ENCODE measurements at places on chromosomes 12 and 14. TPM values are rescaled to one million over a fixed set of nuclear protein-coding genes. Genes with fewer than 3 reads are reported as not detected.

GRCh38 chr12:19779395-19780056 is 340.2 kb downstream of the AEBP2 start:
- DNase-seq, result no peak

GRCh38 chr12:91505006-91505405 is 322.4 kb upstream of the DCN start:
- no peak for DNase-seq

- no peak for DNase-seq
Measured at GRCh38 chr14:36505892-36506731, 13.9 kb downstream of the NKX2-1 start.

GRCh38 chr12:120687578-120688289 is 785 bp downstream of the MLEC start:
- DNase-seq, result peak; percentile 37

- no peak for DNase-seq
Measured at GRCh38 chr12:10169104-10169503, 2.8 kb downstream of the OLR1 start.

- no peak for DNase-seq
Measured at GRCh38 chr12:105713606-105714305, 383.3 kb downstream of the C12orf75 start.

- no peak for DNase-seq
Measured at GRCh38 chr14:91232052-91232451, 12.5 kb downstream of the GPR68 start.

GRCh38 chr14:31960039-31960438 is 117.1 kb upstream of the ARHGAP5 start:
- no peak for DNase-seq

- DNase-seq, result no peak
Measured at GRCh38 chr12:56545023-56545604, 23.5 kb downstream of the RBMS2 start.

GRCh38 chr12:118346895-118347294 is 25.8 kb downstream of the TAOK3 start:
- no peak for DNase-seq

GRCh38 chr14:103569408-103569807 is 6.6 kb downstream of the COA8 start:
- DNase-seq, result no peak

DNA sequence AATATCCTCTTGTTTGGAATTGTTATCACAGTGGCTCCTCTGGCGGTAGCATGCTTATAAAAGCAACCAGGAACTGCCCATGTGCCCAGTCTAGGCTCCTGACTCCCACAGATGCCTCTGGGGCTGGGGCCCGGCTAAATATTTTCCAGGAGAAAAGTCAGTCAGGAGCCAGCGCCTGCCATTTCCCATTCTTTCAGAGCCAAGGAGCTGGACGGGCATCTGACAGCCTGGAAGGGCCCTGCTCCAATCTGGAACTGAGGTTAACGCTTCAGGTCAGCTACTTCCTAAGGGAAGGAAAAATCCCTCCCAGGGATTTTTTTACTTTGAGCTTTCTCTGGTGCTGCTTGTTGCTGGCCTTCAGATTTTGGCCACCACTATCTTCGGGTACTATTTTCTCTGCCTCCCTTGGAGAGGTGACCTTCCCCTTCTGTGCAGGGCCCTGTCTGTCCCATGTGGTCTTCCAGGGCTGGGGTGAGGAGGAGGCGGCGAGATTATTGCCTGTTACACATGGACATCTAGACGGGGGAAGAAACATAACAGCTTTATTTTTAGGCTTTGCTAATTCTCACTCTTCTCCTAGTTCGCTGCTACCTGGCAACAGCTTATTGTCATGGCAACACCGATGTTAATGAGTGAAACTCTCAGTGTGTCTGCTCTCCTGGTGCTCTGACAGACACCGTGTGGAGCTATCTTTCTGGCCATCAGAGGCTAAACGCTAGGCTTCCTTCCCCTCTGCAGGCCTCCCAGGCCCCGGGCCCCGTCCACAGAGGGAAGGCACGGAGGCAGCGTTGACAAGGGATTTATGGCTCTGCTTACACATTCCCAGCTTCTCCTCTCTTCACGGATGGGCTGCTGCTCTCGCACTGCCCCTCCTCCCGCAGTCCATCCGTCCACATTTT is 160.4 kb downstream of the CACNA1C start:
- no peak for DNase-seq

GRCh38 chr14:77601846-77602619 is 14.4 kb downstream of the SPTLC2 start:
- no peak for DNase-seq

DNA sequence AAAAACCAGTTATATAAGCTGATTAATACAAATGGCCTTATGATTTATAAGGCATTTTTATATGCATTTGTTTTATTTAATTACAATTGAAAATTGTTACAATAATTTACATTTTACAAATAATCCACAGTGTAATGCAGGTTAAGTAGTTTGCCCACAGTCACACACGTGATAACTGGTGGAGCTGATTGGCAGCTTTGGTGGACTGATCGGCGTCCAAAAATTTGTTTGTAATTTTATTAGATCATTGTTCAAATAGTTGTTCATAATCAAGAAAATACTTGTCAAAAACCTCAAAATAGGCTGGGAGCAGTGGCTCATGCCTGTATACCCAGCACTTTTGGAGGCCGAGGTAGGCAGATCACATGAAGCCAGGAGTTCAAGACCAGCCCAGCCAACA is 59.7 kb downstream of the AEBP2 start:
- no peak for DNase-seq

- DNase-seq, result no peak
Measured at GRCh38 chr12:108691998-108692808, 39.1 kb downstream of the CORO1C start.

- no peak for DNase-seq
Measured at GRCh38 chr14:86505808-86506207, 975.9 kb downstream of the FLRT2 start.

DNA sequence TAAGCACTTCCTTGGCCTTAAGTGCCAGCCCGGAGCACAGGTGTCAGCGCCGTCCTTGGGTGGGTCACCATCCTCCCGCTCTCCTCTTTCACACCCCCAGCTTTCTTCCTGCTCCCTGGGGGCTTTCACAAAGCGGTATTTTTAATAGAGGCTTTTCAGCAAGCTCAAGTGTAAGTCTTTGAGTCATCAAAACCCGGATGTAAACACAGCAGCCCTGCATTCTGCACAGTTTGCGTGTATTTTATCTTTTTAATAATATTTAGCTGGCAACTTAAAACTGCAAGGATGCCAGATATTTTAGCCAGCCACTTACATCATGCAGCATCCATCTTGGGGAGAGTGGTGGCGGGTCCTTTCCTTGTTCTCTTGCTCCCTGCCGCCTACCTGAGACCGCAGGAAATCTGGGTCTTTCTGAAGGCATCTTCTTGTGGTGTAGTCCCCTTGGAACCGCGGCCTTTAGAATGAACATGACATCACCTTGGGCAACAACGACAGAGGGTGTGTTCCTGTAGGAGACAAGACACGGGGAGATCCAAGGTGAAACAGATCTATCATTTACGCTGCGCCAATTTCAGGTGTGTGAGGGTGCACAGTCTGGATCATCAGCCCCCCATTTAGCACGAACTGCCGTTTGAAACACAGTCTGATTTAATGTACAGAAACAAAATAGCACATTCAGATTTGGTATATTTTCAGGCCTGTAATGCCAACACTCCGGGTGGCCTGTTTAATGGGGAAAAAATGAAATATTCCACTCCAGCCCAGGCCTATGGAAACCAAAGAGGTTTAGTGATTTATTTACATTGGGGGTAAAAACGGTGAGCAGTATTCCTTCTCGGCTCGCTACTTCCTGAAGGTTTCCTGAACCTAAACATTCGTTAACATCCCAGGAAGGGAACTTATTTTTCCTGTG is 12.5 kb upstream of the IRF2BPL start:
- peak; percentile 24 for DNase-seq

- no peak for DNase-seq
Measured at GRCh38 chr14:92486881-92487280, 26.7 kb upstream of the RIN3 start.

DNA sequence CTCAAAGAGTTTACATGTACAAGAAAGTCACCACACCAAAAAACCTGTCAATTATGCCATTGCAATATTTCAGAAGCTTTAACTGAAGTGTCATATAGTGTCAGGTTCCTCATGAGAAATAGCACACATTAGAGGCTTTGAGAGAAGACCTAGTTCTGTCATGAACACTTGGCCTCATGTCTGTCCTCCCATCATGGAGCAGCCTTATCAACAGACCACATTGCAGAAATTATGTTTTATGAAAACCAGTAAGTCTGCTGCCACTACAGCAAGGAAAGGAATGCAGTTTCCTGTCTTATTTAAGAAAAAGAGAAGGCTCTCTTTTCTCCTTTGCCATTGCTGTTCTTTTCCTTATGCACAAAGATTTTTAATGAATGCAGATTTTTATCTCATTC is 26.2 kb upstream of the CLEC2D start:
- no peak for DNase-seq

GRCh38 chr12:8609061-8609570 is 3.5 kb downstream of the AICDA start:
- no peak for DNase-seq

- no peak for DNase-seq
Measured at GRCh38 chr12:80509781-80510556, 65.9 kb downstream of the PTPRQ start.

GRCh38 chr14:51595881-51596455 is 55.7 kb upstream of the FRMD6 start:
- no peak for DNase-seq

GRCh38 chr12:131482199-131482598 is 228.7 kb upstream of the SFSWAP start:
- no peak for DNase-seq

The EXOC3L4 gene
- not detected for total RNA-seq

The MYO1H gene
- not detected for total RNA-seq

The CAPZA3 gene
- total RNA-seq, result not detected

The SSTR1 gene
- total RNA-seq, result not detected

The SERPINA5 gene
- total RNA-seq, result 0.29 TPM

The SMIM41 gene
- not detected for total RNA-seq

The C12orf60 gene
- 1.6 TPM for total RNA-seq

The EGLN3 gene
- 2.0 TPM for total RNA-seq

The SBNO1 gene
- 45.5 TPM for total RNA-seq

The ITGB7 gene
- total RNA-seq, result 82.1 TPM

The ADGRD1 gene
- not detected for total RNA-seq

The WNT5B gene
- not detected for total RNA-seq

The B4GALNT1 gene
- total RNA-seq, result 3.6 TPM

The OVCH1 gene
- total RNA-seq, result not detected

The COX8C gene
- not detected for total RNA-seq

The GYS2 gene
- total RNA-seq, result 0.08 TPM

All from activated T-cell treated with anti-CD3 and anti-CD28 coated beads, Interleukin-2, amount 50 U/mL, for 4 hours (primary cell).